ENCODE measurements at places on chromosomes 7 and 10.

- DNase-seq, result no peak
These were observed 115.6 kb upstream of the PHYHIPL start for GRCh38 chr10:59060852-59061251.

DNA sequence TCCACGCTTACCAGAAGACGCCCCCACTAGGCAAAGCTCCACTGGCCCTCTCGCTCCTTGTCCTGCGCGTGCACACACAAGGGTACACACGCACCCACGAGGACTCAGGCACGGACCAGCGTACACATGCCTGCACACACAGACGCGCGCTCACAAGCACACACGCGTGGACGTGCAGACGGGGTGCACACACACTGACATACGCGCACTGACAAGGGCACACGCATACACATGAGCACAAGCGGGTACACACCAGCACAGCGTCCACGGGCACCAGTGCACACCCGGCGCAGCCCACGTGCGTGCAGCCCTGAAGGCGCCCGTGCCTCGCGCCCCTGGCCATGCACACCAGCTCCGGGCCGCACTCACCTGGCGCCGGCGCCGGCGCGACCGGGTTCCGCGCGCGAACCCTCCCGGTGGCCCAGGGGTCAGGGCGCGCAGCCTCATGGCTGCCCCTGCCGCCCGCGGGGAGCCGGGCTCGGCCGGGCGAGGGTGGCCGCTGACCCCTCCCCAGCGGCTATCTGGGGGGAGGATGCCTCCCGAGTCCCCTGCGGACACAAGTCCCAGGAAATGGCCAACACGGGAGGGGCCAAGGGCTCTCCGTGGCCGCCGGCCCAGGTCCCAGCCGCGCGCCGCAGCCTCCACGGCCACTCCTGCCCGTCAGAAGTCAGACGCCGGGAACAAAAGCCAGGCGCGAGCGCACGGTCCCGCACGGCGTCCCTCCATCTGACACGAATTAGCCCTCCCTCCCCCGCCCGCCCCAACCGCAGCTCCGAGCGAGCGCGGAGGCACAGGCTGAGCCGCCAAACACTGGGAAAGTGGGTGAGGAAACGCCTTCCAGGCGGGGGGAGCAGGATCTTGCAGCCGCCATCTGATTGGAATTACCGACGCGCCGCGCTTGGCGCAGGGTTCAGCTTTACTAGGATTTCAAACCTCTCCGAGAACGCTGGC, 45.0 kb downstream of the TNS3 start:
- no peak for DNase-seq

DNA sequence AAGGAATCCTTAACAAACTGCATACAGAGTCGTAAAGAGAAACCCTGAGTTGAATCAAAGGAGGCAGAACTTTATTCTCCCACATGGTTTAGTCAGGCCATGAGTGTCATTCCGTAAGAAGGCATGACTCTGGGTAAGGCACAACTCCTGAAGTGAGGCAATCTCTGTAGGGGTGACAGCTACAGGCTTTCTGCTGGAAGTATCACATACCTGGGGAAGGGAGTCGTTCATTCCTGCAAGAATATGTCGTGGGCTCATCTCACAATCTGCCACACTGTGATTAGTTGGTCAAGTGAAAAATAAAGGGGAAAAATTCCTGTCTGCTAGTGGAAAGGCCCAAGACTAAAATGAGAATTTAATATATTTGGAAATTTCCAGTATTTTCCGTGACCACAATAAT, 392.6 kb downstream of the POM121L12 start:
- no peak for DNase-seq

GRCh38 chr7:105802604-105803428, 73.6 kb downstream of the ATXN7L1 start:
- no peak for DNase-seq

- DNase-seq, result no peak
These were observed 55.7 kb downstream of the TMEM209 start for GRCh38 chr7:130149281-130150139.

DNA sequence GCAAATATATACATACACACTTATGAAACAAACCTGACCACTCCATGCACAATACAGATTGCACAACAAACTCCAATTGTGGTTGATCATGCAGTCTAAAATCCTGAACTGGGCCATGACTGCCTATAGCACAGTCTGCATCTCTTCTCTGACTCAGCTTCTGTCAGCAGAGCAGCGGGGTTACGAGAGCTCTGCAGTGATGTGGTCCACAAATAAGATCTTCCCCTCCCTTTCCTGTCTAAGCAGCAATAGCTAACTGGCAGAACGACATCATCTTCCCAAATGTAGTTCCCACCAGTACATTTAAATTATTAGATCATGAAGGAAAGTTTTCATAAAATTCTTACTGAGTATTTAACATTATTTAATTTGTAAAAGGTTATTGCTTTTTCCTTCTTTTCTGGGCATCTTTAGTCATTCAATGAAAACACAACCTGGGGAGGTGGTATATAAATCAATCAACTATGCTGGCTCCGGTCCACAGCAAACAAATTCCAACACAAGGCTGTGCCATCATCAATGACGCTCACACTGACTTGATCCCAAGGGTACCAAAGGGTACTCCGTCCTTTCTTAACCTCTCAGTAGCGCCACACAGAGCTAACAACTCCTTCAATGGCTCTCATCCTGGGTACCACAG, 17.1 kb downstream of the ARHGAP21 start:
- no peak for DNase-seq

- no peak for DNase-seq
These were observed 572.4 kb downstream of the ATRNL1 start for GRCh38 chr10:115665549-115665948.

GRCh38 chr7:17057143-17057509, 175.3 kb upstream of the AGR3 start:
- no peak for DNase-seq

DNA sequence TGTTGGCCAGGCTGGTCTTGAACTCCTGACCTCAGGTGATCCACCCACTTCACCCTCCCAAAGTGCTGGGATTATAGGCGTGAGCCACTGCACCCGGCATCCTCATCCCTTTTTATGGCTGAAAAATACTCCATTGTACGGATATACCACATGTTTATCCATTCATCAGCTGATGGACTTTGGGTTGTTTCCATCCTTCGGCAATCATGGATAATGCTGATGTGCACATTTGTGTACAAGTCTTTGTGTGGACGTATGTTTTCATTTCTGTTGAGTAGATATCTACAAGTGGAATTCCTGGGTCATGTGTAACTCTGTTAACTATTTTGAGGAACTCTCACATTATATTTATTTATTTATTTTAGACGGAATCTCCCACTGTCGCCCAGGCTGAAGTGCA, 5.7 kb upstream of the UCMA start:
- DNase-seq, result no peak
